ENCODE measurements at places on chromosomes 2 and 18.

DNA sequence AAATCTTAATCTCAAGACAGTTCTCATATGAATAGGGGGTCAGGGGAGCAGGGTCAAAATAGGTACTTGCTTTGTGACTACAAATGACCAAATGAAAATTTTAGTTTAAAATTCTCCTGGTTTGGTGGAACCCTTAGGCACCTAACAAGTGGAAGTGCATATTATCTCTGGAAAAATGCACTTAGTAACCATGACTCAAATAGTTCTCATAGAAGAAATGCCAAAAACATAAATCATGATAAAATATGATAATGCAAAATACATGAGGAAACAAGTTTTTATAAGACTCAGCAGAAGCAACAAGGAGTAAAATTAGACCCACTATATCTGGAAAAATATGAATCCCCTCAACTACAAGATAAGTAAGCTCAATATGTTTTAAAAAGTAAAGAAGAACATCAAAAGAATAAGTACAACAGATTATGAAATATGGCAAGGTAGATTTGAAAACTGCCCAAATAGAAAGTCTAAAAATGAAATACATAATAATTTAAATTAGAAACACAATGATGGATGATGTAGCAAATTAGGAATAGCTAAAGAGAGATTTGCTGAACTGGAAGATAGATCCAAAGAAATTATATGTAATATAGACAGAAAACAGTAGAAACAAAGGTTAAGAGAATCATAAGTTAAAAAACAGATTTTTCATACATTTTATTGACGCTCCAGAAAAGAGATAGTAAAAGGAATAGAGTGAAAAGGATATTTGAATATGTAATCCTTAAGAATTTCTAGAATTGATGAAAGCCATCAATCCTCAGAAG lies 308.3 kb downstream of the SETBP1 start:
- no peak overlapping the region for H3K4me3 ChIP-seq
- no peak for DNase-seq
- H3K36me3 ChIP-seq = no peaks in the 10 kb centered on the region
- H3K27me3 ChIP-seq = no peaks in the 10 kb centered on the region
- no peaks in the 10 kb centered on the region for H3K4me1 ChIP-seq

GRCh38 chr2:231351648-231352047 lies 43.9 kb upstream of the B3GNT7 start:
- H3K4me1 ChIP-seq = peaks cover 6% of the 10 kb centered on the region
- no peaks in the 10 kb centered on the region for H3K36me3 ChIP-seq
- no peak for DNase-seq
- H3K27me3 ChIP-seq = no peaks in the 10 kb centered on the region

- H3K27me3 ChIP-seq = no peaks in the 10 kb centered on the region
- no peaks in the 10 kb centered on the region for H3K36me3 ChIP-seq
- no peak overlapping the region for H3K27ac ChIP-seq
- H3K4me1 ChIP-seq = no peaks in the 10 kb centered on the region
- no peak overlapping the region for H3K4me3 ChIP-seq
- DNase-seq = no peak
Measured at GRCh38 chr18:10417664-10418063, 36.8 kb upstream of the APCDD1 start.

DNA sequence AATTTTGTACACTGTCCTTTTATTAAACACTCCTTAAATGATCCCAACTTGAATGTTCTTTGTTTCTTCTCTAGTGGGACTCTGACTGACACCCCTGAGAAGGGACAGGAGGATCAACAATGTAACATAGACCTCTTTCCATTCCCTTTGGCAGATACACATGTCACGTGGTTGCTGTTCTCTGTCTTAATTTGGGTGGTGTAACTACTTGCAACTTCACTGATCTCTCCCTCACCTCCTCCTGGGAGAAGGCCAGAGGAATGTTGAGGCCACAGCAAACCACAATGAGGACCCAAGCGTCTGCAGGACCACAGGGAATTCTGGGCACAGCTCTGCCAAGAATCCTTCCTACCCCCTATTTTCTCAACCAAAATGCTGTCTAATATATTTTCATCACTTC lies 205.6 kb downstream of the RTP5 start:
- no peak overlapping the region for H3K4me3 ChIP-seq
- H3K27me3 ChIP-seq = no peaks in the 10 kb centered on the region
- H3K4me1 ChIP-seq = no peaks in the 10 kb centered on the region
- no peak overlapping the region for H3K27ac ChIP-seq

Measured in H1 (cell line).